Lung (tissue), 17 donors: ENCODE measurements at places on chromosomes 12 and 14. TPM values are rescaled to one million over a fixed set of nuclear protein-coding genes. Genes with fewer than 3 reads are reported as not detected.
A peak's percentile ranks its signal among the peaks of the same experiment; 100 is the strongest.

GRCh38 chr12:104604070-104604994 lies 147.6 kb downstream of the CHST11 start:
- DNase-seq = no peak
- H3K36me3 ChIP-seq = no peaks in the 10 kb centered on the region
- H3K4me1 ChIP-seq = no peaks in the 10 kb centered on the region
- peak overlapping the region; percentile 59 for H3K27ac ChIP-seq
- no peak overlapping the region for H3K4me3 ChIP-seq
- H3K27me3 ChIP-seq = no peaks in the 10 kb centered on the region

Gene ANG
- total RNA-seq = 14.0 TPM

Gene TBK1
- total RNA-seq = 16.8 TPM

- DNase-seq = no peak
- H3K36me3 ChIP-seq = no peaks in the 10 kb centered on the region
- H3K27ac ChIP-seq = no peak overlapping the region
- no peaks in the 10 kb centered on the region for H3K27me3 ChIP-seq
- no peak overlapping the region for H3K4me3 ChIP-seq
These were observed 44.9 kb downstream of the ESRRB start for GRCh38 chr14:76420827-76421226.

Gene NTS
- 0.86 TPM for total RNA-seq

- no peak for DNase-seq
- H3K27ac ChIP-seq = no peak overlapping the region
- no peaks in the 10 kb centered on the region for H3K27me3 ChIP-seq
- H3K36me3 ChIP-seq = no peaks in the 10 kb centered on the region
- peaks cover 16% of the 10 kb centered on the region for H3K4me1 ChIP-seq
These were observed 91.6 kb downstream of the FOXN3 start for GRCh38 chr14:89325299-89325883.

- no peak overlapping the region for H3K27ac ChIP-seq
- no peaks in the 10 kb centered on the region for H3K27me3 ChIP-seq
- no peak for DNase-seq
- H3K4me3 ChIP-seq = no peak overlapping the region
- H3K4me1 ChIP-seq = no peaks in the 10 kb centered on the region
These were observed 24.3 kb downstream of the VCPKMT start for GRCh38 chr14:50092006-50092555.

Gene DICER1
- total RNA-seq = 67.9 TPM
